NCI-H446 (cell line): ENCODE measurements at places on chromosomes 5 and 9.

DNA sequence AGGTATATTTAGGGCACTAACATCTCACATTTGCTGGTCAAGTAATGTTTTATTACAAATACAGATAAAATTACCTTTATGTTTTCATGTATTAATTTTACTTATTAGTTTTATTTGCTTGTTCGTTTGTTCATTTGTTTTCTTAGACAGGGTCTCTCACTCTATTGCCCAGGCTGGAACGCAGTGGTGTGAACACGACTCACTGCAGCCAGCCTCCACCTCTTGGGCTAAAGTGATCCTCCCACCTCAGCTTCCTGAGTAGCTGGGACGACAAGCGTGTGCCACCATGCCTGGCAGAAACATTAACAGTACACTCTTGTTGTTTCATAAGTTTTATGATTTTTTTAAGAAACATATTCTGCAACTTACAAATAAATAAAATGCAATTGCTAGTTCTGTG, 123.2 kb downstream of the ZNF608 start:
- DNase-seq = no peak

DNA sequence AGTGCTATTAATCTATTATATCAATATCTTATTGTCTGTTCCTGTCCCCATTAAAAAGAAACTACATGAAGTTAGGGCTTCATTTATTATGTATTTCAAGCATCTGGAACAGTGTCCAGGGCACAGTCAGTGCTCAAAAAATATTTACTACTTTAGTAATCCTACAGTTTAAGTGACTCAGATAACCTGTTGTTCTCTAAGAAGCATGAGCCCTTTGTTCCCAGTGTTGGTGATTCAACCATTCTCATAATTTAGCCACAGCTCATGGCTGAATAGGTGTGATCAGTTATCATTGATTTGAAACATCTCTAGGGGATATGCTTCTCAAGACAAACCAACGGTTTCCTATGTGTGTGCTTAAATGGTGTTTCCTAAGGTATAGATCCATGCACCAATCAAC, 292.7 kb downstream of the TMEM167A start:
- DNase-seq = no peak

DNA sequence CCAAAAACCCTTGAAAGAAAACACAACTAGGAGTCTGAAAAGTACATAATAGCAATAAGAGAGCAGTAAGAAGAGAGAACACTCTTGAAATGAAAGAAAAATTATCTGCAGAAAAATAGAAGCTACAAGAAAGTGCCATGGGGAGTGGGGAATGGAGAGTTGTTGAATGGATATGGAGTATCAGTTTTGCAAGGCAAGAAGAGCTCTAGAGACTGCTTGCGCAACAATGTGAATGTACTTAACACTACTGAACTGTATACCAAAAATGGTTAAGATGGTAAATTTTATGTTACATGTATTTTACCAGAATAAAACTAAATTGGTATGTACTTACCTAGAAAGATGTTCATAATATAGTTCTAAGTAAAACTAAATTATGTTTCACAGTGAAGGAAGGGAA, 54.8 kb upstream of the RASGRF2 start:
- no peak for DNase-seq

GRCh38 chr5:146088098-146088497, 17.3 kb downstream of the PLAC8L1 start:
- DNase-seq = no peak

DNA sequence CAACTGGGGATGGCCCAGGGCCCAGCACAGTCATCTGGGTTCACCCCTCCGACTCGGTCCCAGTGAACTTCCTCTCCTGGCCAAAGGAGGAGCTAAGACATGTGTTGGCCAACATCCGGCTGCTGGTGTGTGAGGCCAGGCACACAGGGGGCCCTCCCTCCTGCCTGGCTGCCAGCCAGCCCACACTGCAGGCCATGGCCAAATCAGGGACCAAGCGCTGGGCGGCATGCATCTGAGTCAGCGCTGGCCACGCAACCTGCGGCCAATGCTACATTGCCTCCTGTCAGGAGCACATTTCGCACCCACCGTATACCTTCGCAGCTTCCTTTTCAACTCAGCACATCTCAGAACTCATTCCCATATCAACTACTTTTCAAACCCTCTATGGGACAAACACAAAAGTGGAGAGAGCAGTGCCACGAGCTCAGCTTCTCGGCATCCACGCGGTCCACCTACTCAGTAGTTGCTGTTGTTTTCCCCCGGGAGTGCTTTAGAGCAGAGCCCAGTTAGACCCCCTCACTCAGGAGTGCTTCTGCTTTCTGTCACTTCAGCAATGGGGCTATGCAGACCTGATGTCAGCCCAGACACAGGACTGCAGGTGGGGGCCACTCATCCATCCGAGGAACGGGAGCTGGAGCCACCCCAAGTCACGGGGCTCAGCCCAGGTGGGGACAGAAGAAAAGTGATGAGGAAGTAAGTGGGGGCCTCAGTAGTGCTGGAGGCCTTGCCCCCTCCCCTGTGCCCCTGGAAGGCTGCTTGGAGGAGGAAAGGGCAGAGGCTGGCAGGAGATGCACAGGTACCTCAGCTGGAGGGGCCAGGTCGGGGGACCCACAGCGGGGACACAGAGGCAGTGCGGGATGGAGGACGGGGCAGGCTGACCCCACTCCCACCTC, 13.9 kb downstream of the NINJ1 start:
- DNase-seq = peak; percentile 48

DNA sequence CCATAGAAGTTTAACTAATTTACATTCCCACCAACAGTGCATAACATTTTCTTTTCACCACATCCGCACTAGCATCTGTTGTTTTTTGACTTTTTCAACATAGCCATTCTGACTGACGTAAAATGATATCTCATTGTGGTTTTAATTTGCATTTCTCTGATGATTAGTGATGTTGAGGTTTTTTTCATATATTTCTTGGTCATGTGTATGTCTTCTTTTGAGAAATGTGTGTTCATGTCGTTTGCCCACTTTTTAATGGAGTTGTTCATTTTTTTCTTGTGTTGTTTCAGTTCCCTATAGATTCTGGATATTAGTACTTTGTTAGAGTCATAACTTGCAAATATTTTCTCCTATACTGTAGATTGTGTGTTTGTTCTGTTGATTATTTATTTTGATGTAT, 163.4 kb downstream of the FER start:
- no peak for DNase-seq

DNA sequence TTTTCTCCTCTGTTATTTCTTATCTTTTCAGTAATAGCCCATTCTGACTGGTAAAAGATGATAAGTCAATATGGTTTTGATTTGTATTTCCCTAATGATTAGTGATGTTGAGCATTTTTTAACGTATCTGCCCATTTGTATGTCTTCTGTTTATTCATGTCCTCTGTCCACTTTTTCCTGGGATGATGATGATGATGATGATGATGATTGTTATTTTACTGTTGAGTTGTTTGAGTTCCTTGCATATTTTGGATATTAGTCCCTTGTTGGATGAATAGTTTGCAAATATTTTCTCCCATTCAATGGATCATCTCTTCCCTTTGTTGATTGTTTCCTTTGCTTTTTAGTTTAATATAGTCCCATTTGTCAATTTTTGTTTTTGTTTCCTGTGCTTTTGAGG, 27.0 kb downstream of the UTP15 start:
- DNase-seq = no peak

DNA sequence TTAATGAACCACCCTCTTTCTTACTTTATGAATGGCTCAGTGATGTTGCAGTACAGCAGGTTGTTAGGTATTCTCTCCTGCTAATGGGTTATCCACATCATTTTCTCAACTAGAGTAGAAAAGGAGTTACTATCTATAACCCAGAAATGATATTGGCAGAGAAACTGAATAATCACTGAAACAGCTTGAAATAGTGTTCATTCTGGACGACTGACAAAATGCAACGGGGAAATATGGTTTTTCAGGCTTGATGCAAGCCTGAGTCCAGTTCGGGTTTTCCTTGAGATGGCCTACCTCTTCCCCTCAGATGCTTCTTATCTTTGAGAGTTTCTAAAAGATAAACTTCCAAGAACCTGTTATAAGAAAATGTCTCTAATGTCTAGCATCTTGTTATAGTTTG, 187.3 kb downstream of the RAB3C start:
- no peak for DNase-seq

DNA sequence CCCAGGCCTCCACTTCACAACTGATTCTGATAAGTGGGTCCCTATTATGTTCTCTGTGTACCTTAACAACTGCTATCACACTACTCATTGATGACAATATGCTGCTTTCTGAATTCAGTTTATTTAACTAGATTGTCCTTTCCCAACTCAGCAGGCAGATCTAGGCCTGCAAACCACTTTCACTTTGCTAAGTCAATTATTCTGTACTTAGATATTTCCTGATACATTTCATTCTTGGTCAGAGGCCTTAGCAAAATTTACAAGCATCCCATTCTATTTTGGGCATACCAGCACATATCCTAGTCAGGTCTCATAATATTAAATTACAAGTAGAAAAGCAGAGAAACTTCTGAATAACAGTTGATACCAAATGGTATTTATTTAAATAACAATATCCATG, 235.7 kb upstream of the HAPLN1 start:
- no peak for DNase-seq

GRCh38 chr5:54009357-54009756, 301.0 kb downstream of the ARL15 start:
- DNase-seq = no peak

- no peak for DNase-seq
Measured at GRCh38 chr5:170508660-170509347, 5.0 kb downstream of the KCNIP1 start.

- DNase-seq = no peak
Measured at GRCh38 chr5:149310947-149311658, 34.2 kb upstream of the GRPEL2 start.

- DNase-seq = no peak
Measured at GRCh38 chr5:159971931-159972461, 36.9 kb upstream of the TTC1 start.

- DNase-seq = no peak
Measured at GRCh38 chr5:15737871-15738664, 238.1 kb downstream of the FBXL7 start.

DNA sequence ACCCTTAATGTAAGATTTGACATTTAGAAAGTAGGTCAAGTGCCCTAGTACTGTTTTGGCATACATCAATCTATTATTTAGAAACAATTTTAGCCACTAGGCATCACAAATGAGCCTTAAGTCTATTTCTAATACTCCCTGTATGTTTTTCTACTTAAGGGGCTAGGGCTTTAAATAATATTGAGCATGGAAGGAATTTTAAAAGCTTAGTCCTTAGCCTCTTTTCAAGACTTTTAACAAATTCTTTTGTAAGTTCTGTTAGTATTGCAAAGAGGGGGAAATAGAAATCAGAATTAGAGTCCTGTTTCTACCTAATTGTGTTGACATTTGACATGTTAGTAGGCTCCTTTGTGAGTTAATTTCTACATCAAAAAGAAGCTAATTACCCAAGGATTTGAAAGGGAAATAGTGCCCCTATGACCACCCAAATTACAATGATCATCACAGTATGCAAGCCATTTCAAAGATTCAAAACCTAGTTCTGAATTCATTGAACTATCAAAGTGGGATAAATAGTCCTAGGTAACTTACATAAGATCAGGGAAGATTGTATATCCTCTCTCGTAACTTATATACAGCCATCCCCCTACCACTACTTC, 647.8 kb upstream of the ACO1 start:
- no peak for DNase-seq
